ENCODE measurements at places on chromosomes 7 and 10.
A peak's percentile ranks its signal among the peaks of the same experiment; 100 is the strongest.

GRCh38 chr10:20956843-20957242, 59.7 kb upstream of the NEBL start:
- DNase-seq = no peak

DNA sequence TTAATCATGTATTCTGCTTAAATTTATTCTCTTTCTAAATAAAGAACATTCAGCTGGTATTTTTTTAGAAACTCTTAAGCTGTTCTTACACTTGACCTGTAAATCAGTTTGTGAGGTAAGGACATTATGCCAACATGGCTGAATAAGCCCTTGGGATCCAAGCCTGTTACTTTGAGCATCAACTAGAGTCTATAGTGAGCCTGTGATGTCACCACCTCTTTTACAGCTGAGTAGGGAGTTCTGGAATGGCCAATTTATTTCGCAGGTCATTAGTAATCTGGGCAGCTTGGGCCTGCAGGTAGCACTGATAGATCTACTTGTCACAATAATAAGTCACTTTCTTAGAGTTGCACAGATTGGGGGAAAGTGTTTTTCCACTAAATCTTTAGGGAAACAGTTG, 915.2 kb upstream of the MBL2 start:
- no peak for DNase-seq

DNA sequence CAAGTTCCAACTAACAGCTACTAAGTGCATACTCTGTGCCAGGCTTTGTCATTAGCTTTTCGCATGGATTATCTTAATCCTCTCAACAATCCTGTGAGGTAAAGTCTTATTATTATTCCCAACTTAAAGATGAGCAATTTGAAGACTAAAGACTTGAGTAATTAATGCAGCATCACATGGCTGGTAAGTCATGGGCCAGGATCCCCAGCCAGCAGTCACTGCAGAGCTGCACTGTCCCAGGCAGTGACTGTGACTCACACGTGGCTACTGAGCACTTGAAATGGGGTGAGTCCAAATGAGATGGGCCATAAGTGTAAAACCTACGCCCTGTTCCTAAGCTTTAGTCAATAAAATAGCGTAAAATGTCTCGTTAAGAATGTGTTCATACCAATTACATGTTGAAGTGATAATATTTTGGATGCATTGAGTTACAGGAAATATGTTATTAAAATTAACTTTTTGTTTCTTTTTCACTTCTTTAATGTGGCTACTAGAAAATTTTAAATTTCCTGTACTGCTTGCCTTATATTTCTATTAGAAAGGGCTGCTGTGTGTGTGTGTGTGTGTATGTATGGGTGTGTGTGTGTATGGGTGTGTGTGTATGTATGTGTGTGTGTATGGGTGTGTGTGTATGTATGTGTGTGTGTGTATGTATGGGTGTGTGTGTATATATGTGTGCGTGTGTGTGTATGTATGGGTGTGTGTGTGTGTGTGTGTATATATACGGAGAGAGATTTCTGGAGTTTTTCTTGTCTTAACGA, 756.3 kb downstream of the AUTS2 start:
- no peak for DNase-seq

- DNase-seq = no peak
Measured at GRCh38 chr7:147153571-147153970, 1037.0 kb downstream of the CNTNAP2 start.

DNA sequence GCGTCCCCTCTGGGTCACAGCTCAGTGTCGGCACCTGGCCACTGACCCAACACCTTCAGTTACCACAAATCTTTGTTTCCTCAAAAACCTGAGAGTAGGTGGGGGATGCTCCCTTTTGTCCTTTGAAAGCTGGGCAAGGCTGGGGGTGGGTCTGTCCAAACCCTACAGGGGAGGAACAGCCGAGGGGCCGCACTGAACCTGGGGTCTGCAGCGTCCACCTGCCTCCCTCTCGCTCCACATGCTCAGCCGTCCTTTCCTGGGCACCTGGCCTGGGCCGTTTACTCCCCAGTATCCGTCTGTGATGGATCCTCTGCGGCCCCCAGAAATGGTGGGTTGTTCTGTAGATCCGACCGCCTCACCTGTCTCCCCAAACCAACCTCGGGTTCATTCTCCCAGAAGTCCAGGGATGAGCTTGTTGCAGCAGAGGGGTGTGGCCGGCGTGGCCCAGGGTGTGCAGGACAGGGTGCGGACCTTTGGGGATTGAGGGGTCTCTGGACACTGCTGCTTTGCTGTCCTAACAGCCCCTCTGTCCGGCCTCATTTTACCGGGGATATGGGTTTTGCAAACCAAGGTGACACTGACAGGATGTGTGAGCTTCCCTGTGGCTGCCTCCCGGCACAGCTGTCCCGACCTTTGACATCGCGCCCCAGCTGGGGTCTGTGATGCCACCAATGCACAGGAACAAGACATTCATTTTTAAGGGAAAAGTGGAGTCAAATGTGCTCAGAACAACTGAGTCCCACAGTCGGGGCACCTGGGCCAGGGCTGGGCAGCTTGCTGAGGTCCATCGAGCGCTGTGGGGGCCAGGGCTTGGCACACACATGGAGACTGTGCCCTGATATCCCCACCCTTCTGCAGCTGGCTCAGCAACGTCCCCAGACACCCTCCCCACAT, 115.9 kb downstream of the VIPR2 start:
- no peak for DNase-seq

GRCh38 chr10:71408436-71409225, 11.9 kb downstream of the CDH23 start:
- DNase-seq = no peak

- DNase-seq = no peak
Measured at GRCh38 chr10:11468126-11468742, 143.2 kb downstream of the USP6NL start.

DNA sequence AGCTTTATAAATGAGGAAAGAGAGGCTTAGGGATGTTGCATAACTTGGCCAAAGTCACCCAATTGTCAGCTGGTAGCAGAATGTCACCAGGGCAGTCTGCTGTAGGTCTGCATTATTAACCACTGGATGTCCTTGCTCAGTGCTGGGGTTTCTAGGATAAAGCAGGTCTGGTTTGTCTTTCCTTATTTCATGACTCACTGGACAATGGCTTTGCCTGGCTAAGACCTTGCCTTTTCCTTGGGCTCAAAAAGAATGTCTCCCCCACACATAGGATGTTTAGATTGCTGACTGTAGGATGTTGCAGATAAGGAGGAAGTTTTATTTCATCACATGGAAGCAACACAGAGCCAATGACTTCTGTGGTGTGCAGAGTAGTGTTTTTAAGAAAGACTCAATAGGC, 29.4 kb downstream of the WDFY4 start:
- DNase-seq = no peak

GRCh38 chr10:91556691-91557566, 75.9 kb downstream of the PPP1R3C start:
- DNase-seq = no peak

DNA sequence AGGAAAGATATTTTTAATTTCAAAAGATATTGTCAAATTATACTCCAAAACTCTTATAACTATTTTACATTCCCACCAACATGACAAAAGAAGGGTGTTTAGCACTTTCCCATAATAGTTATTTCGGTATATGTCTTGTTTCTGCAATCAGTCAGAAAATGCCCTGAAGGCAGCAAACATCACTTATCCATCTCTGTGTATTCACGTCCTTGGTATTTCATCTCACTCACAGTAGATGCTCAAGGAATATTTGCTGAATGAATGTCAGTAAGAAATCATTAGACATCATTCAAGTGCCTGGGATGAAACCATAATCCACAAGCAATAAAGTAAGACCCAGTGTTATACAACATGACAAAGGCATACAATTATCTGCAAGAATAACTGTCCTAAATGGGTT, 112.7 kb downstream of the GFRA1 start:
- no peak for DNase-seq

- DNase-seq = no peak
Measured at GRCh38 chr7:78437118-78437517, 638.5 kb downstream of the PHTF2 start.

GRCh38 chr10:64537112-64537511, 1015.9 kb downstream of the REEP3 start:
- no peak for DNase-seq

DNA sequence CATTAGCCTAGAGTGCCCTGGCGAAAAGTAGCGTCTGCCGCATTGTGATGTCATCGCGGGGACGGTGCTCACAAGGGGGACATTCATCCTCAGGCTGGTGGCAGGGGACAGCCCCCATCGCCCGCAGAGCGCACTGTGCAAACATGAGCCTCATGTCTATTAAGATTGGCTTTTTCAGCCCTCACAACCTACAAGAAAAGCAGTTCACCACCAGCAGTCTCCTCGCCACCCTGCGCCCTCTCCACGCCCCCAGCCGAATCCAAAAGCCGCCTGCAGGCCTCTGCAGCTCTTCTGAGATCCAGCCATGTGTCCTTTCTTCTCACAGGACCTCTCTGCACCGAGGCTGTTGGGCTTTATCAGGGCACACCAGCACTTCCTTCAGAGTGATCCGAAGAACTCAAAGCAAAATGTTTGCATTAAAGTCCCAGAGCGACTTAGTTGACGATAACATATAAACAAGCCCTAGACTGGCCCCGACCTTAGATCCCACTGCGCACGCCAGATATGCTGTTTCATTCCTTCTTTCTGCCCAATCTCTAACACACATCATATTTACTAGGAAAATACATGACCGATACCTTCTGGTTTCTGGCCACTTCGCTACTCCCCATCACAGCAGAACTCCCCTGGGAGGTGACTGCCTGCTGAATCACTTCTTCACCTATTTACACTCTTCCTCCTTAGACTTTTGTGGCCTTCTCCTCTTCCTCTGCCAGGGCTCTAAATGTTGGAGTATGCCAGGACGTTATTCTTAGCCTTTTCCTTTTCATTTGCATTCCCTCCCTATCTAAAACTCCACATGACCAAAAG, 206.0 kb upstream of the SH2B2 start:
- DNase-seq = no peak

DNA sequence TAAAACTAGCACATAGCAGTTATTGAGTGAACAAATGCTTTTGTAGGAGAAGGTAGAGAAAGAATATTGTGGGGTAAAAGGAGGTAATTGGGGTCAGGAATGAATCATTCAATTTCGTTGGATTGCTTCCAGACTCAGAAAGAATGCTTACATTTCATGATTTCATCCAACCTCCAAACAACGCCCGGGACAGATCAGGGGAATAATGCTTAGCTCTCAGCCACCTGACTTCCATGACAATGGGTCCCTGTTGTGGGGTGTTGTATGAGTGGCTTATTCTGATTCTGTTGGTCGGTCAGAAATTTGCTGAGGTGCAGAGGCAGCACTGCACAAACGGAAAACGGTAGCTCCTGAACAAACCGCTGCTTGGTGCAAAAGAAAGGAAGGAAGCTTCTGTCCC, 24.0 kb upstream of the INPP5F start:
- no peak for DNase-seq

GRCh38 chr7:45161138-45161537, 3.5 kb downstream of the RAMP3 start:
- no peak for DNase-seq

DNA sequence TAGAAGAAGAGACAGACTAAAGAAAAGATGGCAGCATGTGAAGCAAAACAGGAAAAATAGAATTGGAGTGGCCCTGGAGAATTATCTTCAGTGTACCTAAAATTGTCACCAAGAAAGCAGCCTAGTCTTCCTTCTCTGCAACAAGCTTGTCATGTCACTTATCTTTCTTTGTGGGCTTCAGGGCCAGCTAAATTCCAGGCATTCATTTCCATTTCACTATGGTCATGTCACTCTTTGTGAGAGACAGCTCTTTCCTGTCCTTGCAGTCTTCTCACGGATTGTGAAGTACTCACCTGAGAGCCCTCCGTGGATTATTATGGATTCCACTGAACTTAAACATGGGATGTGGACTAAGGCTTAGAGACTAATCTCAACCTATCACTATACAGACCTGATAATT, 9.0 kb upstream of the HKDC1 start:
- no peak for DNase-seq

GRCh38 chr10:35191523-35191922, 64.9 kb downstream of the CREM start:
- no peak for DNase-seq

DNA sequence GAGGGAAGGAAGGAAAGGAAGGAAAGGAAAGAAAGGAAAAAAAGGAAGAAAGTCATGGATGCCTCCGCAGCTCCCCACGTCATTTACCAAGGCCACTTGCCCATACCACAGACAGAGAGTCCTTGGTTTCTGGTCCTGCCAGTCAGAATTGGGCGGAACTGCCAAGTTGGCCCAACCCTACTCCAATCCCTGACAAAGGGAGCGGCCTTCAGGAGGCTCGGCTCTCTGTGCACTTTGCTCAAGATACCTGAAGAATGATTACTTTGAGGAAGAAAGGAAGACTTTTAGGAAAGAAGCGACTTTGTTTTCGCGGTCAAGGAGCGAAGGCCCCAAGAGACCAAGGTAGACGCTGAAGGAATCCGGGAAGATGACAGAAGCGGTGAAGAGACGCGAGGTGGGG, 49.1 kb upstream of the FXYD4 start:
- DNase-seq = no peak

DNA sequence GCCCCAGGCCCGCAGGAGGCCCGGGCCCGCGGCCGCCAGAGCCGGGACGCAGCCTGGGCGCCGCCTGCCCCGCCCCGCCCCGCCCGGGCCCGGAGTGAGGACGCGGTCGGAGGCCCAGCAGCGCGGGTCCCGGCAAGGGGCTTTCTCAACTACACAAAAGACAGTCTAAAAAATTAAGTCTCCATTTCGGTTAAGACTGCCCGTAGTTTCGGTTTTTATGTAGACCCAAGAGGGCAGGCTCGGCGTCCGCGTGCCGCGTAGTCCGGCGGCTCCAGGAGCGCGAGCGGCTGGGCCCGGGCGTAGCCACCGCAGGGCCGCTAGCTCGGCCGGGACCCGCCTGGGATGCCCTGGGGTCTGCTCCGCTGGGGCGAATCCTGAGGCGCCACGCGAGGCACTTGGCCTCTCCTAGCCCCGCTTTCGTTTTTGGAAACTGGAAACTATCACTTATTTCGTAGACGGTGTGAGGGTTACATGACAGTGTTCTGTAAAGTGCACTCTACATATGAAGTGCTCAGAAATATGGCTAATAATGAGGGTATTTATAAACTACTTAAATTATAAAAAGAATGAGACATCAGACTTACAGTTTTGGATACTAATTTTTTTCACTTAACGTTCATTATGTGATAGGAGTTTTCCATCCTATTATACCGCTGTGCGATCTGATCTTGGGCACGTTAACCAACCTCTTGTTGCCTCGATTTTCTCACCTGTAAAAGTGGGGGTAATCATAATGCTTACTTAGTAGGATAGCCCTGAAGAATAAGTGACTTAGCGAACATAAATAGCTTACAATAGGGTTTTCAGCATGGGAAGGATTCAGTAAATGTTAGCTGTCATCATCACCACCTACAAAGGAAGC, 573 bp downstream of the BLVRA start:
- DNase-seq = peak; percentile 34

- no peak for DNase-seq
Measured at GRCh38 chr7:149850007-149850594, 11.9 kb downstream of the ZNF862 start.

Measured in T follicular helper cell (primary cell).